Activated T-helper 1 cell treated with Interleukin-2 at 50 U/mL for 16 hours (primary cell): ENCODE measurements at places on chromosomes 11 and 22.
A peak's percentile ranks its signal among the peaks of the same experiment; 100 is the strongest.

- peak; percentile 10 for DNase-seq
Observed at GRCh38 chr11:86068138-86068871, 579 bp downstream of the PICALM start.

DNA sequence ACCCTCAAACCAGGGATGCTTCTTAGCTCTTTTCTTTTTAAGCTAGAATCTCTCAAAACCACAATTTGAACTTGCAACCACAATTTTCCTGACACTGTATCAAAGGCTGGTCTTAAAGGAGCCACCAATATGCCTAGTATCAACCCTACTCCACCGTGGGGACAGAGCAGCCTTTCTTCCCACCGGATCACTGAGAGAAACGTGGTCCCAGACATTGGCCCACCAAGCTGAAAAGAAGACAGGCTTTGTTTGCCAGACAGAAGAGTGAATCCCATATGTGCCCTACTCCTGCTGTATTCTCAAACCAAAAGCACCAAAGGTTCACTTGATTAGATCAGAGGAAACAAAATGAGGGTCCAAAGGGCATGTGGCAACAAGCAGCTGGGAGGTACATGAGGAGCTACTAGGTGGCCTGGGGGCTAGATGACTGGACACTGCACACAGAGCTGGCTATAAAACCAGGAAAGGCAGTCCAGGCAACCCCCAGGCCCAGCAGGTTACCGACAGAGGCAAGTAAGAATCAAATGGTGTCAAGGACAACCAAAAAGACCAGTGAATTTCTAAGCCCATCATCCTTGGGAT is 3.6 kb upstream of the VWCE start:
- DNase-seq: no peak

- DNase-seq: no peak
Observed at GRCh38 chr22:28172892-28173670, 254.0 kb upstream of the PITPNB start.

DNA sequence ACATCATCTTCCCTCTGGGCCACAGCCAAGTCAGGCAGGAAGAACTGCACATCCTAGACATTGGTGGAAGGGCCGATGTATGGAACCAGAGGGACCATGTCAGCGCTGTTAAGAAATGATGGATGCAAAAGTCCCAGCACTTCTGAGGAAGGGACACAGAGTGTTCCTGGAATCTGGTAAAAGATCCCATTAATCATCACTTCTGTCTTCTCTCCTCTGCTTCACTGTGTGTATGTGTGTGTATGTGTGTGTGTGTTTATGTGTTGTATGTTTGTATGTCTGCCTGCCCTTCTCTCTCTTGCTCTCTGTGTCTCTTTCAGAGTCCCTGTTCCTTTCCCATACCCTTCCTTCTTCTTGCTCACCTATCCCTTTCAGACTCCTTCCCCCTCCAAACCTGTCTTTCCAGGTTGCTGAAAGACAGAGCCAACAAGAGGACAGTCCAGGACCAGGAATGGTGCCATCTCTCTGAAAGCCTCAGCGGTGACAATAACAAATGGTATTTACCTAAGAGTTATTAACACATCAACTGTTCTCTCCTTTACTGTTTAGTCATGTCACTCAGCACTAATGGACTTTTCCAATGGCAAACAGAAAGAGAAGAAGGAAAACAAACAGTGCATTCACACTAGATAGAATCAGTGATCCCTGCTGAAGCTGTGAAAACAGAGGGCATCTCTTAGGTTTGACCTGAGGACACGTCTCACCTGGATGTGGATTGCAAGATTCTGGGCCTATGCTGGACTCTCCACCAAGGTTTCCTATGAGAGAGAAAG is 47.1 kb downstream of the EHF start:
- no peak for DNase-seq

DNA sequence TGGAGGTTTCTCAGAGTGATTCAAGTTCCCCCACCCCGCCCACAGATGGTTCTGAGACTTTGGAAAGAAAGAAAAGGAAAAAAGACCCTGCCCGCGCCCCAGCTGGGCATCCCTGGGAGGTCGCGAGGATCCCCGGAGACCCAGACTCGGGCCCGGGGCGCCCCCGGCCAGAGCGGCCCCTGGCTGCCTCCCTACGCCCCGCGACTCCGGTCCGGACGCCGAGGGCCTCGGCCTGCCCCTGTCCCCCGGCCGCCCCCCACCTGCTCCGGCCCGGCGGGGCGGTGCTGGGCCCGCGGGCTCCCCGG is 2.3 kb upstream of the AIFM3 start:
- DNase-seq: no peak

GRCh38 chr22:21032868-21033688 is 717 bp upstream of the SLC7A4 start:
- DNase-seq: no peak

DNA sequence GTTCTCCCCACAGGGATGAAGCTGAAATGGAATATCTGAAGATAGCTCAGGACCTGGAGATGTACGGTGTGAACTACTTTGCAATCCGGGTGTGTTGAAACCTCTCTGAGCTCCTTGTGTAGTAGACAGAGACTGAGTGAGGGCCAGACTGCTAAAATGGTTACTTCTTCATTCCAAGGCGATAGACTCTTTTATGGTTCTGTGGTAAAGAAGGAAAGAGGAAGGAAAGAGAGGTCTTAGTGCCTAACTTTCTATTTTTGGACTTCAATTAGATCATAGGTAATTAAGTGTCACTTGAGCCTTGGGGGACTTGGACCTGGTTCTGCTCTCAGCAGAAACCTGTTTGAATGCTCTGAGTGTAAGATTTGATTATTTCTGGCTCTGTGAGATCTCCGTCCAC is 54.7 kb downstream of the NF2 start:
- no peak for DNase-seq

- DNase-seq: no peak
Observed at GRCh38 chr11:19812096-19812495, 99.5 kb downstream of the NAV2 start.

DNA sequence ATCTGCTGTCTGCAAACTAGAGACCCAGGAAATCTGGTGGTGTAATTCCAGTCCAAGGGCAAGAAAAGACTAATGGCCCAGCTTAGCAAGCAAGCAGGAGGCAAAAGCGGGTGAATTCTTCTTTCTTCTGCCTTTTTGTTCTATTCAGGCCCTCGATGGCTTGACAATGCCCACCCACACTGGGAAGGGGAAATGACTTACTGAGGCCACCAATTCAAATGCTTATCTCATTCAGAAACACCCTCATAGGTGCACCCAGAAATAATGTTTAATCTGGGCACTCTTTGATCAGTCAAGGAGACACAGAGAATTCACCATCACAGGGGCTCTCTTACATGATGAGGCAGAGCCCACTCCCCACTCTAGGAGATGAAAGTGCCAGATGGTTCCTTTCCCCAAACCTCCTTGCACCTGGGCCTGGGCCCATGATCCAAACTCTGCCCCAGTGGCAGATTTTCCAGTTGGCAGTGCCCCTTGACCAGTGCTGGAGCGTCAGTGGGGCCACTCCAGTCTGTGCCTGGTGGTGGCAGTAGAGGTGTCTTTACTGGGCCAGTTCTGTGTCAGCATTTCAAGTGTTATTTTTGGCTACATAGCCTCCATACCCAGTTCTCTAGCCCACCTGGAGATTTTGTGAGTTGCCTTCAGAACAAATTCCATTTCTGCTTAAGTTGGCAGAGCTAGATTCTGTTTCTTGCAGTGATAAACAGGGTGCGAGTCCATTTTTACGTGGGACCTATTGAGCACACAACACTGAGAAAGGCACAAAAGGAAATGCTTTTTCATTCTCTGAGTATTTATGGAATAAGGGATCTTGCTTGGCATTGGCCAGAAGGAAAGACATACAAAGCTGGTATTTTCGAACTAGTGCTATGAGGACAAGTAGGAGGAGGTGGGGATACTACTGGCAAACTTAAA is 7.5 kb downstream of the ELMOD1 start:
- DNase-seq: no peak

DNA sequence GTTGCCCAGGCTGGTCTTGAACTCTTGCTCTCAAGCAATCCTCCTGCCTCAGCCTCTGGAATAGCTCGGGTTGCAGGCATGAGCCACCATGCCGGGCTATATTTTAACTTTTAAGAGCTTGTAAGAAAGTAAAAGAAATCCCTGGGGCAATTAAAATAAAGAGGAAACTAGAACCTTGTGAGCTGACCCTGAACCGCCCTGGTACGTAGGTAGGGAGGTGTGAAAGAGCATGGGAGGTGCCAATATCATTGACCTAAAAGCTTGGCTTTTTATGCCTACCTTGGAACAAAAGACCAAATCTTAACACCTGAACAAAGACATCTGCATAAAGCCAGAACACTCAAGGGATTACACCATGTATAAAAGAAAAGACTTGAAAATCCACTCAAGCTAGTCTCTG is 595.1 kb downstream of the SOX6 start:
- DNase-seq: no peak
